Renal pelvis (tissue), 12 donors: ENCODE measurements at places on chromosomes 3 and 15. TPM values are rescaled to one million over a fixed set of nuclear protein-coding genes. Genes with fewer than 3 reads are reported as not detected.

- DNase-seq: no peak
These were observed 52.0 kb upstream of the RYK start for GRCh38 chr3:134302674-134303073.

GRCh38 chr15:73885954-73886700 lies 12.8 kb downstream of the TBC1D21 start:
- DNase-seq: no peak

GRCh38 chr3:114597012-114597411 lies 303.2 kb downstream of the TIGIT start:
- no peak for DNase-seq

DNA sequence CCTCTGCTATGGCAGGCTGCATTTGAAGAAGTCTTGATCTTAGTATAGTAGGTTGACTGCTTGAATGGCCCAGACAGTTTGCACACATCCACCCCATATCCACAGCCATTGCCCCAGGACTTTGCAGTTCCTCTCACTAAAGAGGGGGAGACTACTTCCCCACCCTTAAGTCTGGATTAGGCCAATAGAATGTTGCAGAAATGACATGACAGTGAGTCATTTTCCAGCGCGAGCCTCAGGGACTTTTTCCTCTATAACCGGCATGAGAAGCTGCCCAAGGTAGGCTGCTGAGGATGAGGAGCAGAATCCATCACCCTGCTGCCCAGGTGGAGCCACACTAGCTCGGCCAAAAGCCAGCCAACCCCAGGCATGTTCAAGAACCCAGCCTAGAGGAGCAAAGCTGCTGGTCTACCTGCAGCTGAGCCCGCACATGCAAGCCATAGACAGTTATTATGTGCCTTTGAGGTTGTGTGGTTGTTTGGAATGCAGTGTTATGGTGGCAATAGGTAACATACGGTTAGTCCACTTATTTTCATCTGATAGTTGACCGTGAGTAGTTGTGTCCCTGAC lies 113.9 kb downstream of the TLE3 start:
- DNase-seq: no peak

GRCh38 chr15:26889298-26889898 lies 22.5 kb downstream of the GABRA5 start:
- DNase-seq: peak; percentile 58

GRCh38 chr3:61847784-61848462 lies 286.6 kb downstream of the PTPRG start:
- no peak for DNase-seq

DNA sequence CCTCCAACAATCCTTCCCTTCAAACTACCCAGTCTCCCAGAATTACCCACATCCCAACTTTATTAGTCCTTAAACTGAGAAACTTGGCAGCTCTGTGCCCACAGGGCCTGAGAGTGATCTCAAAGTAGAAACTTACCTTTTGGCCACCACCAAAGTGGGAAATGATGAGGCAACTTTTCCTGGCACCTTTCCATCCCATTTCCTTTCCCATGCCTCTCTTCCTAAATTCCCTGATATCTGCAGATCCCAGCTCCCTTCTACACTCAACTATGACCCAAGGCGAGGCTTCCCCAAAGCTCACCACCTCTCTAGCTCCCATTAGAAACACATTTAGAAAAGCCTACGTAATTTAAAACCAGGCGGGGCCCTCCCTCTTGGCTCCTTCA lies 271.9 kb downstream of the FOXP1 start:
- no peak for DNase-seq

- peak; percentile 79 for DNase-seq
These were observed 87.4 kb downstream of the ITPR1 start for GRCh38 chr3:4580346-4581123.

Gene RAMAC
- polyA plus RNA-seq: 37.2 TPM

Gene HHLA2
- polyA plus RNA-seq: 16.5 TPM

Gene PGBD4
- polyA plus RNA-seq: 2.6 TPM

Gene TRH
- polyA plus RNA-seq: 0.36 TPM
